ENCODE measurements at places on chromosomes 3 and 15.

GRCh38 chr3:58206406-58207011 lies 4.3 kb downstream of the DNASE1L3 start:
- DNase-seq = no peak

DNA sequence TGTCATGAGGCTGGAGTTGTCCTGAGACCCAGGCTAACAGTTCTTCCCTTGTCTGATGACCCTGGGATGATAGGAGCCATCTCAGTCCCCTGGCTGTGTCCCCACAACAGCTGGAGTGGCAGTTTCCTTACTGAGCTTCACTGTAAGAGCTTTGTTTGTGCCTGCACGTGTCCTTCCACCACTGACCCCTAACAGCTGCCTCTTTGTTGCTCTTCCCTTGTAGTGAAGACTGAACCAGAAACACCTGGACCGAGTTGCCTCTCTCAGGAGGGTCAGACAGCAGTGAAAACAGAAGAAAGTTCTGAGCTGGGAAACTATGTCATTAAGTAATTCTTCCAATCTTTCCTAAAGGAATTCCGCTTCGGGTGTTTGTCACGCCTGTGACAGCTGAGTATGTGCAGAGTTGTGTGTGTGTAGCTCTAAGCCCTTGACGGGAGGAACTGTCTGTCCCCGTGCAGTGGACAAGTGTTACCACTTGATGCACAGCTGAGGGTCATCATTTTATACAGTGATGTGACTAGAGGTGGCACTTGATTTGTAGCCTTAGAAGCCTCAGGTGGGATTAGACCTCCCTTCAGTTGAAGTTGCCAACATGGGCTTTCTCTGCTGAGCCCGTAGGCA lies 25.0 kb downstream of the MAP6D1 start:
- DNase-seq = peak; percentile 70

DNA sequence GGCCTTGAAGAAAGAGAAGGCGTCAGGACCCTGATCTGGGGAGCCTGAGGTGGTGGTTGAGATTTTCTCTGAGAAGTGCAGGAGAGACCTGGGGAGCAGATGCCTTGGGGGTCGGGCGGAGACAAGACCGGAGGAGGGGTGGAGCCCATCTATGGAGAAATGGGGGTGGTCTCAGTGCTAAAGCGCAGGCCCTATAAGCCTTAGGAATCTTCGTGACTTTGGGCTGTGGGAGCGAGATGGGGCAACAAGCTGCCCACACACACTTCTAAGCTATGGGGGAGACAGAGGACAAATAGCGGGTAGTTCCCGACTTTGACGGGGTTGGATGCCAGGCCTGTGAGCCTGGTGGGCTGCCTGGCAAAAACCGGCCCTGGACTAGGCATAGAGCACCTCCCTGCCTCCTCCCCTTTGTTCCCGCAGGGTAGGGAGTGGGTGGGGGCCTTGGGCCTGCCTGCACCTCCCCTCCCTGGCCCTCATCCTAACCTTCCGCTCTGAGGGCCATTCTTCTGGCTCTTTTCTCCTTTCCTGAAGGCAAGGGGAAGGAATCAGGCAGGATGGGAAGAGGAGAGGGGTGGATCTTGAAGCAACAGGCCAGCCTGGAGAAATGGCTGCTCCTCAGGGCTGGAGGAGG lies 880 bp downstream of the NISCH start:
- no peak for DNase-seq

DNA sequence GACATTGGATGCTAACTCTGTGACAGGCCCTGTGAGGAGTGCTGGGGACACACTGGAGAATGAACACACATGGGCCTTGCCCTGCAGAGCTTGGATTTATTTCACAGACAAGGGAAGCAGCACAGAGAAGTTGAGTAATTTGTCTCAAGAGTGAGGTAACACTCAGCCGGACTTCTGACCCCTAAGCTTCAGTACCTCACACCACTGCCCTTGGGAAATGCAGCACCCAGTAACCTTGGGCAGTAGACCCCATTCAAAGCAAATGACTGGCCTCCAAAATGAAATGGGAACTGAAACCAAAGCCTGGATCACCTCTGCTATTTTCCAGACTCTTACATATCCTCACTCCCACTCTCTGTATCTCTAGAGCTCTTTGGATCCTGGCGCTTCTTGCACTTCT lies 37.3 kb downstream of the RFT1 start:
- no peak for DNase-seq

DNA sequence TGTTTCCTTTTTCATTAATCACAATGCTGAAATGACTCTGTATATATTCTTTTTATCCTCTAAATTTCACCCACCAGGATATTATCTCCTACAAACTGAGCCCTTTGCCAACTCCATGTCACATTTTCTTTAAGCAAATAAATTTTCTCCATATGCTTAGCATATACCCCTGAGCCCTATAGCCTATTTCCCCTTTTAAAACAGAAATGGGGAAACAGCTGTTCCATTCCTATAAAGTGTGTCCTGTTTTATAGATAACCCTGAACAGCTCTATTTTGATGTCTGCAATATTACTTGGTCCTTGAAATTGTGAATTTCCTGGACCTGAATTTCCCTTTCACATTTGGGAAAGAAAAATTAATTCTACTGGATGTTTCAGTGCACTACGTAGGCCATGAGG lies 15.6 kb upstream of the FILIP1L start:
- no peak for DNase-seq

DNA sequence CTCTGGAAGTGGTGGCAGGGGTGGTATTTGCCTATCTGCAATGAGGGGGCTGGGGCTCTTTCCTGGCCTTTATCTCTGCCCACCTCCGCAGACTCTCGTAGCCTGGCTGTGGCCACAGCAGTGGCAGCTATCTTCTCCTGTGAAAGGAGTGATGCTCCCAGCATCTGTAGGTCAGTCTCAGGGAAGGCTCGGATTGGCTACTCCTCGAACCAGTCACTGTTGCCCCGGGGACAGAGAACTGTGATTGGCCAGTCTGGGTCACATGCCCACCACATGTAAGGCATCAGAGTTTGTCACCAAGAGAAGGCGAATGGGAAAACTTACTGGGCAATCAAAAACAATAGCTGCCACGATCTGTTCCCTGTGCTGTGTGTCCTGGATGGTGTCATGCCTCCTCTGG lies 30.1 kb upstream of the FGD5 start:
- no peak for DNase-seq

DNA sequence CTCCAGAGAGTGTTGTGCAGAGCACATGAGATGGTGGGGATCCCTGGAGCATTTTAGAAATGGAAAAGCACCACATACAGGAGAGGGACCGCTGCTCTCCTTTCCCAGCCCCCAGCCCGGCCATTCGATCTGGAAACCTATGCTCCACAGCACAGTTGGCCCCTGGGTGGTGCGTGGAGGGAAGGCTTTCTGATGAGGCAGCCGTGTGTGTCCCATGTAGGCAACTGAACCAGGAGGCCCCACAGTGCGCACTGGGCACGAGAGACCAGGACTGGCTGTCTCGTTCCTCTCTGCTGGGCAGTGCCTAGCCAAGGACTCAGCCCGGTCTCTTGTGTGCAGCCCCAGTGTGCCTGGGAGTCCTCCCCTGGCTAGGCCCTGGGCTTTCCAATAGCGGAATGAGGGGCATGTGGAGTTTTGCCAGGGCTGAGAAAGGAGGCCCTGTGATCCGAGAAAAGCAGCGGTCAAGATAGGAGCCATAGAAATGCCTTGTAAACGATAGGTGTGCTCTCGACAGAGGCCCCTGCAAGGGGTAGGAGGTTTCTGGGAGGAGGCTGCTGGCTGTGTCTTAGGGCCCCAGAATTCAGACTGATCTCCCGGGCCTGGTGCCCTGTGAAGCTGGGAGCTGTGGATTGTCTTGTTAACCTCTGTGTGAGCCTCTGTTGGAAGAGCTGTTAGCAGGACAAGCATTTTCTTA lies 39.0 kb downstream of the CHDH start:
- DNase-seq = no peak

GRCh38 chr15:55526559-55527036 lies 18.6 kb upstream of the DNAAF4 start:
- no peak for DNase-seq

DNA sequence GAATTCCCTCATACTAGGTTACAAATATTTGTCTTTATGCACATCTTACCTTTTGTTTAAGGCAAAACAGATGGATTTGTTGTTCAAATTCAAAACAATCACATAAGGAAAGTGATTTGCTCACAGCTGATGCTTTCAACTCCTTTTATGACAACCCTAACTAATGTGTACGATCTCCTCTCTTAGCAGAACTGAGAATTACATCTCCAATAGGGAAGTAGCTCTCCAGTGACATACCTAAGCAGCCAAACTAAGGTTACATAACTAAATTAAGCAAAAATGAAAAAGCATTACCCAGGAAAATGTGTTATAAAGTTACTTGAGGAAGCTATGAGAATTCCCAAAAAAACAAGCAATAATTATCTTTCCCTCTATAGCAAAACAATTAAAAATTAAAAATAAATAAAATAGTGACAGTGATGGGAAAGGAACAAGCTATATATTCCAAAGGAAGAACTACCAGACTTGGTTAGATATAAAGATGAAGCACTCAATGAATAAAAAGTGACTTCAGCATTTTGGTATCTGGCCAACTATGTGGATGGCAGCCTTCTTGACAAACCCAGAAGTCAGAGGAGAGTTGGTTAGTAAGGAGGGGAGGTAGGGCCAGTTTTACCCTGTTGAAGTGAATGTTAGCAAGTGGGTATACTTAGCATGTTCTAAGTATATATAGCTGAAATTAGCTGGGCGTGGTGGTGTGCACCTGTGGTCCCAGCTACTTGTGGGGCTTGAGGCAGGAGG lies 32.4 kb downstream of the PEAK1 start:
- DNase-seq = no peak

DNA sequence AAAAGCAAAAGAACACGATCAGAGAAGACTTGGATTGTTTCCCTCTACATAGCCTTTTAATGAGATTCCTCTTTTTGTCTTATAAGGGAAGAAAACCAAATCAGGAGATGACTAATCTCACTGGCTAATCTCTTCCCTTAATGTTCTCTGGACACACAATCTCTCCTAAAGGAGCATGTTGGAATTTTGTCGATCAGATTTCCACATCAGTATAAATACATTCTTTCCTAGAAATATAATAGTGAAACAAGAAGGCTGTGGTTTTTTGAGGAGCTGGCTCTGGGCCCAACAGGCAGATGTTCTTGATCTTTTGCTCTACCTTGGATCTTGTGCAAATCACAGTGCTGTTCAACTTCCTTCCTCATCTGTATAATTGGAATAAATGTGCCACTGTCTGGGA lies 94.0 kb downstream of the GTPBP8 start:
- no peak for DNase-seq

- no peak for DNase-seq
These were observed 884 bp upstream of the GLYCTK start for GRCh38 chr3:52286777-52287110.

GRCh38 chr3:33313331-33313730 lies 36.1 kb downstream of the FBXL2 start:
- DNase-seq = no peak

GRCh38 chr15:57604507-57604906 lies 12.8 kb downstream of the MYZAP start:
- no peak for DNase-seq

DNA sequence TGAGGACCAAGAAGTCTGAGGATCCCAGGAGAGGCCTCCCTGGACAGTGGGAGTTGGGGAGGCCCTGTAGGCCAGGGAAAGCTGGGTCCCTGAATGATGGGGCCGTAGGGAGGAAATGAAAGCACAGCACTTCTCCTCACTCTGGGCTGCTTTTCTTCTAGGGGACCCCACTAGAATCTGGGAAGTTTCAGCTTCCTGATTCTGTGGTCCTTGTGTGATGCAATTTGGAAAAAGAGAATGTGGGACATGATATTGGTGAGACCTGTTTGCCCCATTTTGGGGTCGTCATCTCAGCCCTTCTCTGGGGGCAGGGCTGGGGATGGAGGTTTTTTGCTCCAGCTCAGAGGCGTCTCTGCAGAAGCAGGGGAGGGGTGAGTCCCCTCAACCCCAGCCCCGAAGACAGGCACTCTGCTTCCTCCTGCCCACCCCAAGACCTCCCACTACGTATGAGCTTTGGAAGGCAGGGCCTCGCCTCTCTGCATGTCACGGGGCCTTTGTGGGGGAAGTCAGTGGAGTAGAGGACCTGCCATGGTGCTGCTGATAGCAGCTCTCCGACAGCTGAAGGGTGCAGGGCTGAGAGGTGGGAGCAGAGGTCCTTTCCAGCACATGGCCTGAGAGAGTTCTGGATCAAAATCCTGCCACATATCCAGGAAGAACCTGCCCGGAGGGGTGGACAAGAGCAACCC lies 1.5 kb upstream of the SNX22 start:
- no peak for DNase-seq

- DNase-seq = no peak
These were observed 304.9 kb downstream of the TLE3 start for GRCh38 chr15:69792823-69793222.

DNA sequence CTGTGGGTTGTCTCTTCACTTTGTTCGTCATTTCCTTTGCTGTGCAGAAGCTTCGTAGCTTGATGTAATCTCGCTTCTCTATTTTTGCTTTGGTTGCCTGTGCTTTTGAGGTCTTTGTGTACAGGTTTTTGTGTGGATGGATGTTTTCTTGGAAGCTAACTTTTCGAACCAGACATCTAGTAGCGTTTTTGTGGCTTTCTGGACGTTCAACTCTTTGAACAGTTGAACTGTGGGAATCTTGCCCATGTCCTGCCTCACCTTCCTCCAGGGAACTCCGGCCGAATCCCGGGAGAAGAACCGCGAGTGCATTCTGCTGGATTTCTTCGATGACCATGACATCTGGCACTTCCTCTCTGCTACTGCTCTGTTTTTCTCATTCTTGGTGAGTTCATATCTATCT lies 70.6 kb downstream of the USF3 start:
- no peak for DNase-seq

DNA sequence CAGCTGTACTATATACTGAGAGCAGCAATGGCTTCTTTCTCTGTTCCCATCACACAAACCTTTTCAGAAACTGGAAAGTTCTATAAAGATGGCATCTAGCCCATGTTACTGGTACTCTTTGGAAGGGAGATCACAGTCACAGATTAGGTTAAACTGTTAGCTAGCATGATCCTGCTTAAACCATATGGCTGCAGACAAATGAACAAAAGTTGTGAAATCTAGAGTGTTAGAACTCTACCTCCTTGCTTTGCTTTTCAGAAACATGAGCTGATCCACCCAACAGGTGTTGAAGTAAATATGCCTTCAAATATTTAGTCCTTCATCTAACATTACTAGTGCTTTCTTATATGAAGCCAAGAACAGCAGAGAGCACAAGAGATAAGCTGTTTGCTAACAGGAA lies 102.6 kb downstream of the SNRK start:
- DNase-seq = no peak

- DNase-seq = no peak
These were observed 97.1 kb upstream of the TNFAIP8L3 start for GRCh38 chr15:51191766-51192165.

GRCh38 chr3:9713142-9713541 lies 9.5 kb downstream of the CPNE9 start:
- no peak for DNase-seq

- DNase-seq = peak; percentile 36
These were observed 12.1 kb upstream of the CX3CR1 start for GRCh38 chr3:39291903-39292329.

Data from anterior cingulate cortex (tissue), 58 donors.